ENCODE measurements at places on chromosomes 3 and 15.
A peak's percentile ranks its signal among the peaks of the same experiment; 100 is the strongest.

- DNase-seq = no peak
Observed at GRCh38 chr3:8341821-8342247, 159.8 kb upstream of the LMCD1 start.

- no peak for DNase-seq
Observed at GRCh38 chr3:155876503-155876902, 6.1 kb downstream of the GMPS start.

- DNase-seq = no peak
Observed at GRCh38 chr3:17052363-17052762, 167.6 kb downstream of the PLCL2 start.

- no peak for DNase-seq
Observed at GRCh38 chr3:110568246-110568645, 503.4 kb upstream of the NECTIN3 start.

DNA sequence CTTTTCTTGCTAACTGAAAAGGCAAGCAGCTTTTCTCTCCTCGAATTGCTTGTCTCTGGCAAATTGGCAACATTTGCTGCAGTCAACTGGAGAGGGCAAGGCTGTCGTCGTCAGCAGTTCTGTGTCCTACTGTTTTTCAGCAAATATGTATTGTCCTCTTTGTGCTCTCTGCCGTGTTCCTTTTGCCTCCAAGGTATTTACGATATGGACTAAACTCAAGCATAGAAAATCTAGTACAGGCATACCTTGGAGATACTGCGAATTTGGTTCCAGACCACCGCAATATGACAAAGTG is 558 bp upstream of the SLC30A4 start:
- no peak for DNase-seq

GRCh38 chr15:90684281-90684680 is 32.9 kb upstream of the BLM start:
- DNase-seq = peak; percentile 11

DNA sequence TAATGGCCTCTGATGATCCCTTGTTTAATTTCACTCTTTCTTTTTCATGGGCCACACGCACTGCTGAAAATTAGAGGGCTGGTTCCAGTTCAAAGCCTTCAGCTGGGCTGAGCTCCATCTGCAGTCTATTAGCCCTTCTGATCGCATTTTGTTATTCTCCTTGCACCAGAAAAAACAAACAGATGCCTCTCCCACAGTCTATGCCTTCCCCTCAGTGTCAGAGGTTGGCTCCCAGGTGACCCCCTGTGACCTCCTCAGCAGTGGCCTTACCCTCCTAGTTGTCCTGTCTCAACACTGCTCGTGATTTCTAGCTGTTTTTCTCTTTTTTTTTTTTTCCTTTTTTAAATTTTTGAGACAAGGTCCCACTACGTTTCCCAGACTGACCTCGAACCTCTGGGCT is 77.1 kb upstream of the PRTG start:
- DNase-seq = no peak

DNA sequence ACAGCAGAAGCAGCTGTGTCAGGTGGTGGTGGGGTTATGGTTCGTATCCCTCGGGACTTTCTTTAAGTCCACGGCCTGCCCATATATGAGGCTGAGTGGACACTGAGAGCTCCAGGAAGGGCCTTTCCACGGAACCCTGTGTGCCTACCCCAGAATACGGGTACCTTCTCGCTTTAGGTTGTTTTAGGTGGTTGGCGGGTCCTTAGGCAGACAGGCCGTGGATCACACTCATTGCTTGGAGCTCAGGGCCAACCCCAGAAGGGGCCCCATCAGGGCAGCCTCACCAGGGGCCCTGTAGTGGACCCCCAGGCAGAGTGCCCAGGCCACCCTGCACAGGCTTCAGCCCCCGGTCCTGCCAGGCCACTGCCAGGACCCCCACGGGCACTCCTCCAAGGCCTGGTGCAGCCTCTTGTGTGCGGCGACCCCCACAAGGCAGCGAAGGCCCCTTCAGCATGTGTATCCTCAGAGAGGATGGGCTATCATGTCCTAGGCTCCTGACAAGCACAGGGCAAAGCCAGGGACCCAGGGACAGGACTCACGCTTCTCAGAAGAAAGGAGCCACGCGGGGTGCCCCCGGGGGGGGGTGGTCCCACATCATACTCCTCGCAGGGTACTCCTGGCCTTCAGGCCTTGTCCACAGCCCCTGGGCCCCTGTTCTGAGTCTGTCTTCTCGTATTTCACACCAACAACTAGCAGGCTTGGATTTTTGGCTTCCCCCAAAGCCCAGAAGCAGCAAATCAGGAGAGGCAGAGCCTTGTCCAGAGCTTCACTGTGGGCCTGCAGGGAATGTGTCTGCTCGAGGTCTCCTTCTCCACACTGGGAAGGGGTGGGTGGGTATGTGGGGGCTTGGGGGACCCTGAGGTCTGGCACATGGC is 93.4 kb downstream of the LRRK1 start:
- DNase-seq = no peak

- DNase-seq = no peak
Observed at GRCh38 chr3:47429476-47430270, 46.1 kb downstream of the SCAP start.

DNA sequence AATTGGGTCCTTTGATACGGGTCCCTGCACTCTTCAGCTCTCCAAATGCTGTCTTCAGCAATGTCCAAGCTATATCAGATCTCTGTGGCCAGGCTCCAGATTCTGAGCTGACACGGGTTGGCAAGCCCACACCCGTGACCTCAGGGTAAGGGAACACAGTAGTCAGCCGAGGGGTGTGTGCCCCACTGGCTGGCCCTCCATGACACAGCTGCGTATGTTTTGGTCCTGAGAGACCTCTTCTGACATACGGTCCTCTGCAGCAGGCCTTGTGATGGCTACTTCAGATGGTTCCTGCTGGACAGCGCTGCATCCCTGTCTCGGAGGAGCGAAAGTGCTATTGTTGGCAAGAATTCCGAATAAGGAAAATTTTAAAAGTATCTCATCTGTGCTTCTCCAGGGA is 85.2 kb upstream of the ADAMTS17 start:
- DNase-seq = no peak

DNA sequence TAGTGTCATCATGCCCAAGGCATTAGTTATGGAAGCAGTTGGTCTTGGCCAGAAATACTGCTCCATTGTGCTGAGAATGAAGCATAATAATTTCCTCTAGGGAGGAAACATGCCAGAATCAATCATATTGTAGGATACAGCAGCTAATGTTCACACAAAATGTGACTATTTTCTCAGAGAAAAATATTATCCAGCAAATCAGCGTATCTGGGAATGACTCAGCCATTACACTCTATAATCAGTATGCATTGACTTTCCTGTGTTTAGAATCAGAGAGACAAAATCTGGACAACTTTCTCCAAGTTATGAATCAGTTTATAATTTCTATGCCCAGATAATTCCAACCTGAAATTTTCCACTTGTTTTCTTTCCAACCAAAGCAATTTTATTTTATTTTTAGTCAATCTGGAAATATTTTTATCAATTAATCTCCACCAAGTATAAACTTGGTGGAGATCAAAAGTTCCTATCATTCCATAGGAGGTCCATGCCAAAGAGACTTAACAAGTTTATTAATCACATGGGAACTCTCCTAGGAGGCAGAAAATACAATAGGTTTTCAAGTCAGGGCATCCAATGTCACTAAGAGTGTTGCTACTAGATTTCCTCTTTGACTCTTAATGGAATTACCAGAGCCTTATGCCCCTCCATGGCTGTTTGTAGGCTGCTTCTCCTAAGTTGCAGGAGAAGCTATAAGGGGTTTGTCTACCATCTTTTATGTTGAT is 36.4 kb downstream of the SUCNR1 start:
- DNase-seq = no peak

DNA sequence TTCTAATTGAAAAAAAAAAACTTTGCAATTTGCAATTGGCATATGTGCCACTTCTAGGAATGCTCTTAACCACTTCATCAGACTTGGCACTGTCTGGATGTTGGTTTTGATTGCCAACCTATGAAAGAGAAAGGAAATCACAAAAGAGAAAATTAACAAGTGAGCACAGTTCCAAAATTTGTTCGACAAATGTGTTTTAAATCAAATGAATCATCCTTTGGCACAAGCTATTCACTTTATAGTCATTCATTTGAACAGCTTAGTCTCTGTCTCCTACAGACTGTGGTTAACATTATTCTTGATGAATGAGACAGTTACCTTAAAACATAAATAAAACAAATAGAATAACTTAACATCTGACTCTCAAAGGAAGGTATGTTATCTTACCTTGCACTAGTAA is 265.0 kb downstream of the EPHA3 start:
- no peak for DNase-seq

DNA sequence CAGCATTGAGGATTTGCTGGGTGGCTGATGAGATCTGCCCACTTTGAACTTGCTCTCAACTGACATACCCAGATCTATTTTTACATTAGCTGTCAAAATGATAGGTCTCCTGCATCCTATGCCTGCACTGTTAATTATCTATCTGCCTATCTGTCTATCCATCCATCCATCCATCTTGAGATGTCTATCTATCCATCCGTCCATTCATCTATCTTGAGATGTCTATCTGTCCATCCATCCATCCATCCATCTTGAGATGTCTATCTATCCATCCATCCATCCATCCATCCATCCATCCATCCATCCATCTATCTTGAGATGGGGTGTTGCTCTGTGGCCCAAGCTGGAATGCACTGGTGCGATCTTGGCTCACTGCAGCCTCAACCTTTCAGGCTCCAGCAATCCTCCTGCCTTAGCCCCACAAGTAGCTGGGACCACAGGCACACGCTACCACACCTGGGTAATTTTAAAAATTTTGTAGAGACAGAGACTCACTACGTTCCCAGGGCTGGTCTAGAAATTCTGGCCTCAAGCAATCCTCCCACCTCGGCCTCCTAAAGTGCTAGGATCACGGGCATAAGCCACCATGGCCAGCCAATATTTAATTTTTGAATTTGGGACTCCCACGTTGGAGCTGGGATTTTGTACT is 159.4 kb upstream of the NSMCE3 start:
- no peak for DNase-seq

DNA sequence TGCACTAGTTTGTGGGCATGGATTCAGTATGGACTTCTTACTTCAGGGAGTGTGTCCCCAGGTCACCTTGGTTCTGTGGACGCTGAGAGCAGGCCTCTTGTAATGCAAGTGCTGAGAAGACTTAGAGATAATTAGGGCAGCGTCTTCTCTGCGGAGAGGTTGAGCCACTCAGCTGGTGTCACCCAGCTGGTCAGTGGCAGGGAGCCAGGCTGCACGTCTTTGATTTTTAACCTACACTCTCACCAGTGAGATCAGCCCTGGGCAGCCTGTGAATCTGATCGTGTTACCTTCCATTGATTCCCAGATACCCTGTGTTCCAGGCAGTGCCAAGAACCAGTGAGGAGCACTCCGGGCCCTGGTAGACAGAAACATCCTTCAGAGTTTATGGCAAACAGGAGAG is 92.6 kb downstream of the SLCO3A1 start:
- no peak for DNase-seq

- no peak for DNase-seq
Observed at GRCh38 chr3:116188231-116188785, 257.0 kb downstream of the LSAMP start.

DNA sequence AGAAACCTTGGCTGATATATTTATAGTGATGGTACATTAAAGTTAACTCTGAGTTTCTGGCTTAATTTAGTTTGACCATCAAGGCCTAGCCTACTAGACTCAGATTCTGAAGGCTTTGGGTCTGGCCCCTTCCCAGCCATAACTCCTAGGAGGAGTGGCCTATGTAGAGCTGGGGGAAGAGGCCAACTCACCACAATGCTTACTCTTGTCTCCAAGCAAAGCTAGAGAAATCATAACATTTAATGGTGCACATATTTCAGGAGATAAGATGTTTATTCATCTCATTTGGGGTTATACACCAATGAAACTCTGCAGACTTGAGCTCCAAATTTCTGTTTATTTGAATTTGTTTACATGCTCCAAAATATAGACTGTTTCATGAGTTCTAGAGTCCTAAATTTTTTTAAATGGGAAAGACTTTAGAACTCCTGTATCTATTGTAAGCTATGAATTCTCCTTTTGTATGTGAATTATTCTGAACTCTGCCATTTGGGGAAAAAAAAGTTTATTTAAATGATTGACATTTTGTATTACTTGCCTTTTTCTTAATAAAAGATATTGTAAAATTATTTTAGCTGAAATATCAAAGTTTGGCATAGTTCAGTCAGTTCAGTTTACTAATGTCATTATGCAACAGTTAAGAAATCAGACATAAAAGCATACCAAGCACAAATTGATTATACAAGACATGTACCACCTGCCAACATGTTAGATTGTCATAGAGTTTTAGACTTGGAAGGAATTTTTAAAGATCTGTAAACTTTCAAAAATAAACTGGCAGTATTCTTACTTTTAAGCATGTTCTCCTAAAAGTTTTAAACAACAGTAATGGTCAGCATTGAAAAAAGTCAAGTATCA is 143.4 kb upstream of the NR2E3 start:
- DNase-seq = no peak

DNA sequence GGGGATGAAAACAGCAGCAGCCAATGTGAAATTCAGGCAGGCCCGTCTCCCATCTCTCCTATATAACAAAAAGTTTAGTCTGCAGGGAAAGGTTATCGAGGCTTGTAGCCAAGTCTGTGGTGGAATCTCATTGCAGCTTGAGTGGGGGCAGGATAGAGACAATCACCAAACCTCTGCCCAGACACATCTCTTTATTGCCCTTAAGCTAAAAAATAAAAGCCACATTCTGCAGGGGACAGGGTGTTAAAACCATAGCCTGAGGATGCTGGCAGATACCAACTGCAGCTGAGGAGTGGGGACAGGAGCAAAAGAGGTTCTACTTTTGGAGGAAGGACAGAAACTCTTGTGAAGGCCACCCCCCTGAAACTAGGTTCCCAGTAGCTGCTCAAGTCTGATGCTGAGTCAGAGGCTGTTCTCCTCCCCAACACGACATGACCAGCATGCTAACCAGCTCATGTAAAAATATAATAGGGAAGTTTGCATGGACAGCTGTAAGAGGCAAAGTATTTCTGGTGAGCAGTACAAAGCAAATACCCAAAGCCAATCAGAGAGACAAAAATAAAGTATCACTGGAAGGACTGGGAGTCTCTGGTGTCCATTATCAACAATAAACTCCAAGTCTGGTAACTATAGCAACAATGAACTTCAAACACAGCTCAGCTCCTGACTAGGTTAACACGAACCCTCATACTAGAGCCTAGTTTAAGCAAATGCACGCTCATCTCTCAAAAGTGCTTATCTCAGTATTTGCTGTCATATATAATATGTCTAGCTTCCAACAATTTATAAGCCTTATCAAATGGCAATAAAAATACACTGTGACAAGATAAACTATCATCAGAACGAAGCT is 362.2 kb upstream of the SLCO3A1 start:
- DNase-seq = no peak
